K562 (cell line): ENCODE measurements at places on chromosomes 5 and 9.
A peak's percentile ranks its signal among the peaks of the same experiment; 100 is the strongest.

DNA sequence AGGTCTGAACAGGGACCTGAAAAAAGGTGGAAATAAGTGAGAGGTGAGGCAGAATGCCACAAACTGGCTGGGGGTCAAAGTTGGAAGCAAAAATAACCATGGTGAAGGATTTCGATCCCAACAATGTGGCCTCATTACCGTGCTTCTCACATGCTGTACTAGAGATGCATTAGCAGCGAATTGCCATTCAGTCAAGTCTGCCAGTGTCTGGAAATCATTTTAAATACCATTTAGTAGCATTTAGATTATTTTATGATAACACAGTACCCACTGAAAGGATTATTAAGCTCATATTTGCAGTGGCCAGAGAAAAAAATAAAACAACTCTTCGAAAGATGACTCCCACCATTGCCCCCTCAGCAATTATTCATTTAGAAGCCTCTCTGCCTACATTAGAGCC lies 294.6 kb upstream of the SLC24A2 start:
- no peak for DNase-seq

GRCh38 chr9:78666818-78667414 lies 370.0 kb downstream of the PSAT1 start:
- no peak for DNase-seq

DNA sequence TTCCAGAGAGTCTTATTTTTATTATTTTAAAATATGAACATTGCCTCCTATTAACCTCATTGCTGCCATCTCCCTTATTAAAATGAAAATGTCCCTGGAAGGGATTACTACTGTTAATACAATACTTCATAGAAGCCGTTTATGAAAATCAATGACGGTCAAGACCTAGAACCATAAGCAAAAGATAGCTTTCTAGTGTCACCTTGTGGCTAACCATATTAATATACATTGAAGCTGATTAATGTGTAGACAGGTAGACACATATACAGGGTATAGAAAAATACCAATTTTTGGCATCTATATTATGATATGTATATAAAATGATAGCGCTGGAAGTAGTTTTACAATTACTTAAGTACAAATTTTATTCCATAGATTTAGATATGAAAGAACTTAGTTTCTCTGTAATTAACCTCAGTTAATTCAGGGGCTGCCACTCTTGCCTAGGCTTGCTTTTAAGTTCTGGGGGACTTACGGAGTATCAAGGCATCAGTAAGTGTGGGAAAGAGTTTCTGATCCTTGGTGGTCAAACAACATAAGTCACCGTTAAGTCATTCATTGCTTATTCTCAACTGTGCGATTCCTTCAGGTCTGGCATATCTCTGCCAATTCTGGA lies 2.5 kb upstream of the YTHDC2 start:
- DNase-seq: peak; percentile 23

DNA sequence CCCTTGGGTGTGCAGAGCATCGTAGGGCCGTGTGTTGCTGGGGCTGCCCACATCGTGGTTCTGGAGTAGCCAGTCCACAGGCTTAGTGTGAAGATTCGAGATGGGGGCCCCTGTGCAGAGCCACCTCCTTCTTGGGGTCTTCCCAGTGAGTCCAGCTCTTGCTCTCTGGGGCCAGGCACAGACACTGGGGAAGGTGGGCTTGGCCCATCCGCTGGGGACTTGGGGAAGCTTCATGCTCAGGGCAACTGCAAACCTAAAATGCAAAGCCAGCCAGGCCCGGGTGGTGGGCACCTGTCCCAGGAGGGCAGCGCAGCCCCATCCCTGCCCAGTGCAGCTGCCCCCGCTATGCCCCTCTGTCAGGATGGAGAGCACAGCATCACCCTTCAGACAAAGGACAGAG lies 46.4 kb upstream of the LRRC14B start:
- DNase-seq: no peak

DNA sequence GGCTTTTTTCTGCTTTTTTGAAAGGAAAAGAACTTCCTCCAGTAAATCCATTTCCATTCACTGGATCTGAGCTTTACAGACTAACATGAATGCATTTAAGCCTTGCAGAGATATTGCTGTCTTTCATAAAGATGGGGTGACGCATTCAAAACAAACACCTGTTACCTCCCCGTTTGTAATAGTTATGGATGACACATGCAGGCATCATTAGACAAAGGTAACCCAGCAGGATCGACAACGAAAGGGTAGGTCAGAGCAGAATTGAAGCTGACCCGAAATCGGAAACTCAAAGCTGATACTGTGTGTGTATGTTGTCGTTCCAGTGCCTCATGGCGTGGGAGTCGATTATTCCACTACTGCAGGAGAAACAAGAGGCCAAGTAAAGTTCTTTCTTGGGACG lies 22.2 kb downstream of the SLC46A2 start:
- no peak for DNase-seq

DNA sequence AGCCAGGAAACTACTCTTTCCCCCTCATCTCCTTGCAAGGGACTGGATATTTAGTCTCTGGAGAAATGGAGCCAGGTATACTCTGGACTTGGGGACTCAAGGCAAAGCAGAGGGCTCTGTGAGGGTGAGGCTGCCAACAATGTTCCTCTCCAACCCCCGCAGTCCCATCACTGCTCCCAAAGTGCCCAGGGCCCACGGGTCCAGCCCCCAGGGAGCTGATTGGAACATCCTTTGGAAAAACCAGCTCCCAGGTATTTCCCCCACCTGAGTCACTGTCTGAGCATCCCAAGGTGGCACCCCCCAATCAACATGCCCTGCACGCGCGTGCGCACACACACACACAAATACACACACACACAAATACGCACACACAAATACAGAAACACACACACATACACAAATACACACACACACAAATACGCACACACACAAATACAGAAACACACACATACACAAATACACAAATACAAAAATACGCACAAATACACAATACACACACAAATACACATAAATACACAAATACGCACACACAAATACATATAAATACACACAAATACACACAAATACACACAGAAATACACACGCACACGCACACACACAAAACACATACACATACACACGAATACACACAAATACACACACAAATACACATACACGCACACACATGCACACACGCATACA lies 137.4 kb downstream of the DAB2IP start:
- no peak for DNase-seq

DNA sequence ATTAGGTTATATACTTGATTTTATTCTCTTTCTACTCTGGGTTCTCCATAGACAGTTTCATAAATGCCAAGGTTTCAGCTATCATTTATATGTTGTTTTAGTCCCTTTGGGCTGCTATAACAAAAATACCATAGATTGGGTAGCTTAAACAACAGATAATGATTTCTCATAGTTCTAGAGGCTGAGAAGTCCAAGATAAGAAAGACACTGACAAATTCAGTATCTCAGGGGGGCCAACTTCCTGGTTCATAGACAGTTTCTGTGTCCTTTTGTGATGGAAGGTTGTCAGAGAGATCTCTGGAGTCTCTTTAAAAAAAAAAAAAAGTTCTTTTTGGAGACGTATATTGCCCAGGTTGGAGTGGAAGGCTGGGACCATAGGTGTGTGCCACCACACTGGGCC lies 113.3 kb downstream of the SCAMP1 start:
- DNase-seq: no peak

DNA sequence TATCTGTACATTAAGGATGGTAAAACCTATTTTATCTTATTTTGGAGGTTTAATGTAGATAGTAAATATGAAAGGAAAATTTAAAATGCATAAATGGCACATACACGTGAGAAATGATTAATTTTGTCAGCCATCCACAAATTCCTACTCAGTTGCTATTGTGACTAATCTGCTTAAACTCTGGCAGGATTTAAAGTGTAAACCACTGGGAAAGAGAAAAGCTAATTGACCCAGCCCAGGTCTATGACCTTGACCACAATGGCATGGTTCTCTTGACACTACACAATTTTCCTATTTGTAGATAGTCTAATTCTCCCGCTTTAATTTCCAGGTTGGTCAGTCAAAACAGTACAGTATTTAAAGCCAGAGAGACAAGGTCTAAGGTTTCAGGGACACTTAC lies 459.0 kb upstream of the KLF4 start:
- no peak for DNase-seq

GRCh38 chr9:112384690-112385089 lies 4.8 kb downstream of the HSDL2 start:
- no peak for DNase-seq

GRCh38 chr9:137723783-137724445 lies 105.1 kb downstream of the EHMT1 start:
- peak; percentile 50 for DNase-seq

DNA sequence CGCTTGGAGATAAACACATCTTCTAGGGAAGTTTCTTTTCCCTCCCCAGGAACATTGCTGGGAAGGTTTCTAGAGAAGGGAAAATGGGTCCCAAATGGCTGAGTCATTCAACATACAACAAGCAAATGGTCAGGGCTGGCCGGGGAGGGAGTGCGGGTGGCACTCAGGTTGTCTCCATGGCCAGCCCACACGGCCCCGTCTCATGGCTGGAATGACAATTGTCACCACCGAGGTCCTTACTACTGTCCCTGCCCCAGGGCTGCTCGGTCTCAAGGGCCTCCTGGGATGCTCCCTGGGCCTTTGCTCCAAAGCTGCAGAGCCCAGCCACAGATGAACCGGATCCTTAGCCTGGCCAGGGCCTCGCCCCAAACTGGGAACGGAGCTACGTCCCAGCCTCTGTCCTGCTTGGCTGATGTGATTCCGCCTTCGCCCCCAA lies 121.9 kb downstream of the FGF18 start:
- DNase-seq: no peak

- DNase-seq: no peak
These were observed 3.1 kb upstream of the ZNF169 start for GRCh38 chr9:94256007-94256406.

- no peak for DNase-seq
These were observed 19.1 kb downstream of the PTGS1 start for GRCh38 chr9:122389799-122390481.

DNA sequence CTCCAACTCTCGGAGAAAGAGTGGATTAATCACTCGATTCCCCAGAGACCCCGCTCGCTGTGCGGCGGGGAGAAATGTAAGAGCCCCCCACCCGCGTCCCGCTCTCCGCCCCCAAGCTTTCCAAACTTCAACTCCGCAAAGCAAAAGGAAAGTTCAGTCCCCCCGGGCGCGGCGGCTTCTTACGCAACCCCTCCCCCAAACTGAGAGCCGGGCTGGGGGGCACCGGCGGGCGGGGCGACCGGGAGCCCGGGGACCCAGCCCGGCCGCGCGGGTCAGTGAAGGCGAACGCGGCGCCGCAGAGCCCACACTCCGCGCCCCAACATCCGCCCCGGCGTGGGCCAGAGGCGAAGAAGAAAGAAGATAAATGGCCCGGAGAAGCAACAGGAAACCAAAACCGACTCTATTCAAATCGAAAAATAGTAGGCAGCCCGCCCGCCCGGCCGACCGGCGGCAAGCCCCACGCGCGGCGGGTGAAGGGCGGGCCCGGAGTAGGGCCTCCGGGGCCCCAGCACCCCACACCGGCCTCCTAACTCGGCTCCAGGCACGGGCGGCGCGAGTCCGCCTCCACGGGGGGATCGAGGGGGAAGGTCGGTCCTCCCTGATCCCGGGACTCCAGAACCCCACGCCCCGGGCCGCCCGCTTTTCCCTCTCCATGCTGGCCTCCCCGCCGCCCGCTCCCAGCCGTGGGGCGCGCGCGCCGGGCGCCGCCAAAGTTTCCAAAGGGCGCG lies 720 bp downstream of the NOTCH1 start:
- peak; percentile 55 for DNase-seq

GRCh38 chr5:5404381-5404780 lies 18.1 kb upstream of the ICE1 start:
- DNase-seq: no peak
